ENCODE measurements at places on chromosomes 11 and 22.

GRCh38 chr11:70712471-70712870, 314.1 kb downstream of the CTTN start:
- DNase-seq: no peak

GRCh38 chr11:16876053-16876752, 137.8 kb downstream of the C11orf58 start:
- no peak for DNase-seq

DNA sequence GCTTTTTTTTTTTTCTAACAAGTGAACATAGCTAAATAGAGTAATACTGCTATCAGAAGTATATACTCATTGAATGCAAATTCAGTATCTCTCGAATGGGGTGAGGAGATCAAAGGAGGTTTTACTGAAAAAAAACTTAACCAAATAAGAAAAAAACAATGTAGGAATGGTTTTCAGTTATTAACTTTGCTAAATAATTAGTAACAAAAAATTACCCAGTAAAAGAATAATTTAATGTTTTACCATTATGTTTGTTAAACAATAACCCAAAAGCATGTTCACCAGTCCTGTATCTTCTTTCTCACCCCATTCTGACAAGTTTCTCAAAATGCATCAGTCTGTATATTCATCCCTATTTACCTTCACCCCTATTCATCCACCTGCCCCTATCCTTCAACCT, 22.6 kb upstream of the CTSC start:
- DNase-seq: no peak

- DNase-seq: peak; percentile 77
Measured at GRCh38 chr11:57800444-57801182, 39.0 kb downstream of the CTNND1 start.

DNA sequence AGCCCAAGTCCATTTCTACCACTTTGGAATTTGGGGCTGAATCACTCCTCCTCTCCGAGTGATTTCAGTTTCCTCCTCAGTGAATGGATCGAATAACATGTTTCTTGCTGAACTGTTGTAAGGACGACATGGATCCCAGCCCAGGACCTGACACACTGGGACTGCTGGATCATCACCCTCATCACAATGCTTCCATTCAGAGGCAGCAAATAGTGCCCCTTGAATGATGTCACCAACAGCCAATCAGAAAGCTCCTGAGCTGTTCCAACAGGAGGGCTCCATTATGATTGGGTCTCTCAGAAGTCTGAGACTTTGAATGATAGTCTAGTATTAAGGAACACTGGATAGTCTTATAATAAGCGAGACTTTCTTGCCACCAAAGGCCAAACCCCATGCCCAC, 158.9 kb downstream of the MYO18B start:
- DNase-seq: no peak

- DNase-seq: no peak
Measured at GRCh38 chr22:31917227-31917921, 27.0 kb upstream of the YWHAH start.

- no peak for DNase-seq
Measured at GRCh38 chr11:79119491-79120284, 321.1 kb downstream of the TENM4 start.

GRCh38 chr22:49278340-49278739, 549.3 kb downstream of the BRD1 start:
- DNase-seq: no peak

DNA sequence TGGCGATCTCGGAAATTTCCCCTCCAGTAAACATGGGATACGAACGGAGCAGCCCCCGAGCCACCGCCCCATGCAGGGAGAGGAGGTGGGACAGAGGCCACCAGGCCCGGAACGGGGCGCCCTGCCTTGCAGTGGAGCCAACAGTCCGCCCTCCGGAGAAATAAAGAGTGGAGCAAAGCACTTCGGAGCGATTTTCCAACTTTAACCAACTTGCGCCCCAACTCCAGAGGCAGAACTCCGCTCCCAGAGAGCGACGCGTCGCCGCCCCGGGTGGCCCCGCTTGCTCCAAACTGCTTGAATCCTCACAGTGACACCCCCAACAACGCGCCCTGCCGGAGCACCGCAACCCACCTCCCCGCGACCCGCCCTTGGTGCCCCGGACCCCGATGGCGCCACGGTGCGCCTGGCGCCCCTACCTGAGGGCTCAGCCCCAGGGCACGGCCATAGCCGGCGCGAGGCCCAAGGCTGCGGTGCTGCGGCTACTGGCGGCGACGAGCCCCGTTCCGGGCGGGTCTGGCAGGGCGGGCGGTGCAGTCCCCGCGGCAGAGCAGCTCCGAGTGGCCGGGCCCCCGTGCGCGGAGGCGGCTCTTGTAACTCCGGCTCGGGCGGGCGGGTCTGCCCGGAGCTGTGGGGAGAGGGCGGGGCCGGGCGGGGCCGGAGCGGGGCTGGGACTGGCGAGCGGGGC, at the start of gene AHNAK:
TSS of gene AHNAK (minus strand) at position 563 of the 685 bp plus-strand sequence. CDS start 10,708 bp downstream, outside the sequence.
- DNase-seq: peak; percentile 36

DNA sequence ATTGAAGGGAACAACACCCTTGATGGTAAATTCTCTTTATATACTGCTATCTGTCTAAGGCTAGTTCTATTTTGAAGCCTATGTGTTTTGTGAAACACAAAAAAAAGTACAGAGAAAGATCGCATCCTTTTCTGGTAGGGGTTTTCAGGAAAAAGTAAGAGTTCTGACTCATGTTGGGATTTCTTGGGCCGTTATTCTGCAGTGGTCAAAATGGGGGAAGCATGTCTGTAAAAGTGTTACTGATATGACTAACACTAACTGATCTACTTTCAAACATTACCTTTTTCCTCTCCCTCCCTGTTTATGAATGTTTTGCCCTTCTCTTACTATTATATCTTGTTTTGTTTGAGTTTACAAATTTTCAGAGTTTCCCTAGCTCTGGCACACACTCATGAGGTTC, 53.9 kb downstream of the CTNND1 start:
- no peak for DNase-seq
